ENCODE measurements at places on chromosomes 2 and 18.
A peak's percentile ranks its signal among the peaks of the same experiment; 100 is the strongest.

GRCh38 chr2:60023256-60023985, 530.0 kb downstream of the BCL11A start:
- DNase-seq: no peak

DNA sequence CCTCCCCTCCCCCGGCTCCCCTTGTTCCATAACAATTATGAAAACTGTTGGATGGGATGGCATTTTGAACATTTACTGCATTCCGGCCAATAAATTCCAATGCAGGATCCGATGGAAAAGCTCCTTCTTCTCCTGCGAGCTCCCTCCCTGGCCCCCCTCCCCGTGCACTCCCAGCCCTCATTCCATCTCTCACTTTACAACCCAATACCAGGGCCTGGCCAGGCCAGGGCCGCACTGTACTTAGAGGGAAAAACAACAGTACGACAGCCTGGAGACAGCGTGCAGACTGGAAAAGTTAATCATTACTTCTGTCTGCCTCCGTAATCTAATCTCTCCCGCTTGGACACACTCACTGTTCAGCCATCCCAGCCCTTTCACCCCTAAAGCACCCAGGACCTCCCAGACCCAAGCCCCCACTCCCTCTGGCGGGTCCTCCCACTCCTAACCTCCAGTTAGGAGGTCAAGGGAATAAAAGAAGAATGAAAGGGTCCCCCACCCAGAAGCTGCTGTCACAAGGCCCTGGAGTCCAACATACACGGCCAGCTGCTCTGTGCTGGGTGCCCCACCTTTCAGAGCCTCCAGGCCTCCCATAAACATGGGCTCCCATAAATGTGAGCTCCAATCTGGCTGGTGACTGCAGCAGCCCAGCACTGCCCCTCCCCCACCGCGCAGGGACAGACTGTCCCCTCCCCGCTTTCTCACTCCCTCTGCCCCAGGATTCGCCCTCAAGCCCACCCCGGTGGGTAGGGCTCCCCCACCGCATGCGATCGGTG, 20.6 kb downstream of the SMAD7 start:
- DNase-seq: no peak

GRCh38 chr2:239944694-239945551, 80.2 kb downstream of the NDUFA10 start:
- DNase-seq: no peak

DNA sequence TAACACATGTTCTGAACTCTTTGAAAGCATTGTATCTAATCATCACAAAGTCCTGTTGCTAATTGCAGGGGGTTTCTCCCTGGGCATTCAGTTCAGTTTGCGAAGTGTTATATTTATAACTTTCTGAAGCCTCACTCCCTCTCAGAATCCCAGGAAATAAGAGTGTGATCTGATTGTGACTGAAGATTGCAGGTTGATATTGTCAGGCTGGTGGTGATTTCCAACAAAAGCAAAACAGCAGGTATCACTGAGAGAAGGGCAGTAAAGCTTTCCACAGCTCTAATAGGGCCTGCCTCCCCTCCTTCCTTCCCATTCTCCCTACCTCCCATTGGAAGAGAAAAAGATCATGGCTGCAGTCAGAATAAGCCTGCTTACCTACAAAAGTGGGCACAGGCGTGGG, 466.7 kb upstream of the FSHR start:
- DNase-seq: no peak

- DNase-seq: no peak
These were observed 117.6 kb downstream of the SMAD7 start for GRCh38 chr18:48832938-48833700.

GRCh38 chr2:217901835-217902378, 100.9 kb downstream of the TNS1 start:
- DNase-seq: no peak

DNA sequence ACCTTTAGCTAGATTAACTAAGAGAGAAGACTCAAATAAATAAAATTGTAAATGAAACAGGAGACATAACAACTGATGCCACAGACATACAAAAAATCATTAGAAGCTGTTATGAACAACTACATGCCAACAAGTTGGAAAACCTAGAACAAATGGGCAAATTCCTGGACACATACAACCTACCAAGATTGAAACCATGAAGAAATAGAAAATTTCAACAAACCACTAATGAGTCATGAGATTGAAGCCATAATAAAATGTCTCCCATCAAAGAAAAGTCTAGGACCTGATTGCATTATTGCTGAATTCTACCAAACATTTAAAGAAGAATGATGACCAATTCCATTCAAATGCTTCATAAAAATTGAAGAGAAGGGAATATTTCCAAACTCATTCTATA, 54.3 kb downstream of the ST3GAL5 start:
- no peak for DNase-seq

GRCh38 chr2:131682122-131682944, 154.6 kb downstream of the CCDC74A start:
- peak; percentile 45 for DNase-seq

GRCh38 chr18:22265838-22266237, 96.4 kb downstream of the GATA6 start:
- DNase-seq: no peak

DNA sequence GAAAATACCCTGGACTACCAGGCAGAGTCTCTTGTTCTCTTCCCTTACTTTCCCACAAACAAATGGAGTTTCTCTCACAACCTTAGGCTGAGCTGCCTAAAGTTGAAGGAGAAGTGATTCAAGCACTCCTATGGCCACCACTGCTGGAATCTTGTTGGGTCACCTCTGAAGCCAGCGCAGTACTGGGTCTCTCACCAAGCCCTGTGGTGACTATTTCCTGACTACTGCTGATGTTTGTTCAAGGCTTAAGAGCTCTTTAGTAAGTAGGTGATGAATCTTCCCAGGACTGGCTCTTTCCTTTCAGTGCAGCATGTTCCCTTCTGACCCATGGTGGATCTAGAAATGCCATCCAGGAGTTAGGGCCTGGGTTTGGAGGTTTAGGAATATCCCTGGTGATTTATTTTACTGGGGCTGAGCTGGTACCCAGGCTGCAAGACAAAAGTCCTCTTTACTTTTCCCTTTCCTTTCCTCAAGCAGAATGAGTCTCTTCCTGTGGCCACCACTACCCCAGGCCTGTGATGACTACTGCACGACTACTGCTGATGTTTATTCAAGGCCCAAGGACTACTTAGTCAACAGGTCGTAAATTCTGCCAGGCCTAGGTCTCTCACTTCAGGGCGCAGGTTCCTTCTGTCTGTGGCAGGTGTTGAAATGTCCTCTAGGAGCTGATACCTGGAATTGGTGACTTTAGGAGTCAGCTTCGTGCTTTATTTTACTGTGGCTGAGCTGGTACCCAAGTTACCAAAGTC, 121.8 kb downstream of the SLC4A10 start:
- DNase-seq: no peak

GRCh38 chr2:65137197-65137775, 7.4 kb upstream of the RAB1A start:
- DNase-seq: no peak

DNA sequence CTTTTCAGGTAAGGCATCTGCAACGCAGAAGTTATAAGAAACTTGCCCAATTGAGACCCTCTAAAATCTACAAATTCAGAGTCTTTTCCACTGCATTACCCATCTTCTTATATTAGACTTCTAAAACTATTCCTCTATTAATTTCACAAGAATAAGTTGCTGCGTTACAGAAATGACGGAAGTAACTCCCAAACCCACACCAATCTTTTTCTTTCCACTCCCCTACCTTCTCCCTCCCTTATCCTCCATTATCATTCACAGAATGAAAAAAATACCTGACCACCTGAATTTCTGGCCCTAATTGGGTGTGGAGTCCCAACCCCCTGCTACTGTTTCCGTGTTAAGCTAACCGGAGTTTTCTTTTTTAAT, 689 bp downstream of the RPRD1A start:
- DNase-seq: no peak

- DNase-seq: no peak
These were observed 663.3 kb upstream of the ACVR2A start for GRCh38 chr2:147181351-147182029.

GRCh38 chr2:71833855-71834560, 313.7 kb downstream of the CYP26B1 start:
- no peak for DNase-seq

DNA sequence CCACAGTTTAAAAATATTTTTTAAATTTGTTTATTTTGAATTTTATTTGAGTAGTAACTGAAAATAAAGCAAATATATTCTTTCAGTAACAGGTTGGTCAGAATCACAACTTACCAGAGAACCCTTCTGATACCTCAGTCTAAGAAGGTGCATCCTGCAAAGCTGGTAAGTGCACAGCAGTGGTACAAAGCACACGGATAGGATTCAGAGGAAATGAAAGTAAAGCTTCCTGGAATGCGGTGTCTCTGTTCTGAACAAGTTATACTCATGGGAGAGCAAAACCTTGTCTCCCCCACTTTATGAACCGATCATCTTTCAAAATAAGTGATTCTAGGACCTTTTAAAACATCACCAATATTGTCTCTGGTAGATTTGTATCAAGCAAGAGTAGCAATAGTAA, 398.3 kb downstream of the TMX3 start:
- no peak for DNase-seq

DNA sequence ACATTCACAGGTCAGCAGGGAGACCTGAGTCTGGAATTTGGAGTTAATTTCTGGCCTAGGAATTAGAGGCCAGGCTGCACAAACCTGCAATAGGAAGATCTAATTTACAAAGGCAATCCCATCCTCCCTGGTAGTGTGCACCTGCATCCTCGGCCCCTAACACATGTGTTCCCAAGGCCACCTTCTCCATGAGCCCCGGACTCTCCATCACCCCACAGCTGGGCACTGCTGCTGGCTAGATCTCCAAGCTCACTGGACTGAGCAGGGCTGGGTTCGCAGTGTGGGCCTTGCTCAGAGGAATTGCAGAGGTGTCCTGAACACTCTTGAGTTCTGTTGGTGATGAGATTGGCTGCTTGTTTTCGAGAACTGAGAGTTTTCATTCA, 162.6 kb upstream of the TWIST2 start:
- DNase-seq: no peak

- no peak for DNase-seq
These were observed 200.8 kb downstream of the TTC32 start for GRCh38 chr2:19700861-19701585.

GRCh38 chr2:120576509-120577474, 158.9 kb upstream of the GLI2 start:
- DNase-seq: no peak

DNA sequence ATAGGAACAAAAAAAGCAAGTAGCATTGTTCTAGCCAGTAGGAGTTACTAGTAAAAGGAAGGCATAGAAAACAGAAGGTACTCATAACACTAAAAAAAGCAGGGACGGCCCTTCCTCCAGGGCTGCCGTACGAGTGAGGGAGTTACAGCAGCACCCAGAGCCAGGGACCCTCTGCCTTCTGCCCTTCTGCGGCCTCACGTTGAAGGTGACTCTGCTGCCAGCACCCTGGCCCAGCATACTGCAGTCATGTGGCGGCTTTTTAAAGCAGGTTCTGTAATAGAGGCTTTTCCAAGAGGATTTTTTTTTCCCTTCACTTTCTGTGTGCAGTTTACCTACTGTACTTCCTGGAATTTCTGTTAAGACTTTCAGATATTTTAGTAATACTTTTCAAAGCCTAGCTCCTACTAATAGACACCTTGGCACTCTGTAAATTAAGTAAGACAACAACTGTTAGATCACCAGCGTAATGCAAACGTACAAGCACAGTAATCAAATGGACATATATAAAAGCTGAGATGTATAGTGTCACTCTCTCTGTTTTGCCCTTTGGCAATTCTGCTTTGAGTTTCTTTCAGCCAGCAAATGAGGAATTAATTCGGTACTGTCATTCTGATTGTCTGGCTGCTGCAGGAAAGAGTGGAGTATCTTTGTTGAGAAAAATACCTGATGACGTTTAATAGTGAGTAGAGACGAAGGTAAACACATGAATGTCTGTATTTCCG, 161.5 kb downstream of the PTGR3 start:
- DNase-seq: no peak

GRCh38 chr2:237296756-237297155, 117.2 kb downstream of the COL6A3 start:
- no peak for DNase-seq

GRCh38 chr2:42984081-42984480, 191.7 kb upstream of the HAAO start:
- DNase-seq: no peak

GRCh38 chr2:151230627-151231140, 31.0 kb downstream of the RBM43 start:
- DNase-seq: no peak

DNA sequence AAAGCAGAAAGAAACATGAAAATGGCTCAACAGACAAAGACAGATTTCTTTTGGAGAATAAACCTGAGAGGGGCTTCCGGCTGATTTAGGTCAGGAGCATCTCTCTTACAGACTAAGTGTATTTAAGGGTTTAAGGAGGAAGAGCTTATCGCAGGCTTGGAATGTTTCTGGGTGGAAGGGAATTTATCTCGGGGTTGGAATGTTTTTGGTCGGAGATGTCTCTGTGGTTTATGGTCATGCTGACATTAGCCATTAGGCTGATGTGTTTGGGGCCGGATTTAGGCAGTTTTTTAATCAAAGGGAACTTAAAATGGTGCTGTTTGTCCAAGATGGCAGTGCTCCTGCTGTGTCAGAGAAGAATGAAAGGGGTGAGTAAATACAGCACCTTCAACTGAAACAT, 14.4 kb upstream of the PSMA8 start:
- no peak for DNase-seq

All from activated CD4-positive, CD25-positive, alpha-beta regulatory T cell (primary cell).